ENCODE measurements at places on chromosomes 5 and 9.

DNA sequence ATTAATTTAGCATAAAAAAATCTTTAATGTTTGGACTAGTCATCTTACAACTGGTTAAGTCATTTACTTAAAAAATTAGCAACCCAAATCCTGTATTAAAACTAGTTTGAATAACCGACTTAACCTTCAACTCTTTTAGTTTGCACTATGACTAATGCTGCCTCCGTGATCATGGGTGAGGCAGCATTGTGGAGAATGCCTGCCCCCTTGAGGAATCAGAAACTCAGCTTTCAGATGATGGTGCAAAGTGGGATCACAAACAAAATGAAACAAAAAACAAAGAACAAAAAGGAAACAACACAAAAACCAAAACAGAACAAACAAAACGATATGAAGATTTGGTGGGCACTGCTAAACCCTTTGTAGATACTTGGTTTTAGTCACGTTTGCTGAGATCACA is 127.0 kb upstream of the PALM2AKAP2 start:
- DNase-seq, result peak; percentile 31

DNA sequence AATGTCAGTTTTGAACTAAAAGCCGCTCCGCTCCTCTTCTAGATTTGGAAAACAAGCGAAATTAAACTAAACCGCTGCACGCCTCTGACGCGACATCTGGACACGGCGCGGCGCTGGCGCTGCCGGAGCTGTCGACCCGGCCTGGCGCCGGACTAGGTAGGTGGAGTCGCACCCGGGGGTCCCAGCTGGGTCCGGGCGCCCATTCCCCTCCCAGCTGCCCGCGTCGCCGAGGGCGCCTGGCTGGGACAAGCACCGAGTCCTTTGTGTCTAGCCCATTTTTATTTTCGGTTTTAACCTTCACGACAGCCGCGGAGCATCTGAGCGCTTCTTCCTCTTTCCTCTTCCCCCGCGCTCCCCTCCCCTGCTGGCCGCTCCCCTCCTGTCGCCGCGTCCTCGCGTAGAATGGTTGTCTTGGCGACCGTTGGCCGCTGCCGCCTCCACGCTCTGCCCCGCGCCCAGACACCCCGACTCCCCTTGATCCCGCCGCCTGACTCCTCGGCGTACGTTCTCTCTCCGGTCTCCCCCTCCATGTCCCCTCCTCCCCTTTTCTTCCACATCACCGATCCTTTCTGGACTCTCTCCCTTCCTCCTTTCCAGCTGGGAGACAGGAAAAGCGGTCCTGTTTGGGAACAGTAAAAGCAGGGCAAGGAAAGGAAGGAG is 545 bp downstream of the CDKN2B-AS1 start:
- DNase-seq, result no peak

DNA sequence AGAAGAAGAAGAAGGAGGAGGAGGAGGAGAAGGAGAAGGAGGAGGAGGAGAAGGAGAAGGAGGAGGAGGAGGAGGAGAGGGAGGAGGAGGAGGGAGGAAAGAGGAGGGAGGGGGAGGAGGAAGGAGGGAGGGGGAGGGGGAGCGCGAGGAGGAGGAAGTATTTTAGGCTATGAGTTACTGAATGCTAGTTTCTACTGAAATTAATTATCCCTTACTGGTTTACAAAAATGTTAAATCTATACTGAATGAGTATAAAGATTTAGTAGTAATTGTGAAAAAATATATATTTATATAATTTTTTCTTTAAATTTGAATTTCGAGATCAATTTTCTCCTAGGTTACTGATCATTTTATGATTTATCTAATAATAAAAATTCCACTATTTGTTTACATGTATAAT is 1769.0 kb upstream of the NUDT12 start:
- no peak for DNase-seq

GRCh38 chr5:60633341-60633740 is 66.6 kb downstream of the DEPDC1B start:
- no peak for DNase-seq

DNA sequence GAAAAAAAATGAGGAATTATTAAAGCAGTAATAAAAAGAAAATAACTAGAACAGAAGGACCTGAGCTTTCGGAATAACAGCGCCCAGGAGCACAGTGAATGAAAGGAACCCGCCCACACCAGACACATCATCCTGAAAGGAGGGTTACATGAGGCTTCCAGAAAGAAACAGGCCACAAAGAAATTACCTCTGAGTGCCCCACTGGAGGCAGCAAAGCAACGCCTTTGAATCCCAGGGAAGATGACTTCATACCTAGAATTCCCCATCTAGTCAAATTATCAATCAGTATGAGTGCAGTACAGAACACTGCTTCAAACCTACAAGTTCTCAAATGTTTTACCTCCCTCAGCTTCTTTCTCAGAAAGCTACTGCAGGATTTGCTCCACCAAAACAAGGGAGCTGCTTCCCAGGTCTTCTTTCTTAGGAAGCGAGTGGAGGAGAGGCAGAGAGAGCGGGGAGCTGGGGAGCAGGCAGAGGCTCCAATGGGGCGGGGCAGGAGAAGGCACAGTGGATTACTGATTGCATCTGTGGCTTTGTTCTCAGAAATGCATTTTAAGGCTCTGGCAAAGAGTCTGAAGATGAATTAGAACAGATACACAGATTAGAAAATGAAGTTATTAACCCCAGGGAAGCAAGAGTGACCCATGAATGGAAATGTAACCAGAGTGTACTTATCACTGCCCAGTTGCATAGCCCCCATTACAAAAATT is 87.1 kb downstream of the SEMA4D start:
- DNase-seq, result no peak

- DNase-seq, result no peak
Observed at GRCh38 chr9:38032266-38033110, 36.5 kb downstream of the SHB start.

DNA sequence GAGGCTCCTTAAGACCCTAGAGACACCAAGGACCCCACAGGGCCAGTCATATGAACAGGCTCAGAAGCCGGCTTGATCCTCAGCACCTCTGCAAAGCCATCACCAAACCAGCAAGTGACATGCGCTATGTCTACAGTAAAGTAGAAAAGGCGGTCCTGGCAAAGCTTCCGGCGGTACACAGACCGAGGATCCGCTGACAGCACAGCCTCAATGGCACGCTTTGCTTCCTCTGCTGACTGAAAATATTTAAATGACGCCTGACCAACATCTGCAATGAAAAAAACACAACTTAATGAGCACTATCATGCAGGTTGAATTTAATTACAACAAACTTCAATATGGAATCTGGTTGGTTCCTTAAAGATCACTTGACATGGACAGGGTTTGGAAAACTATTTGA is 17.6 kb downstream of the TRMO start:
- DNase-seq, result no peak

DNA sequence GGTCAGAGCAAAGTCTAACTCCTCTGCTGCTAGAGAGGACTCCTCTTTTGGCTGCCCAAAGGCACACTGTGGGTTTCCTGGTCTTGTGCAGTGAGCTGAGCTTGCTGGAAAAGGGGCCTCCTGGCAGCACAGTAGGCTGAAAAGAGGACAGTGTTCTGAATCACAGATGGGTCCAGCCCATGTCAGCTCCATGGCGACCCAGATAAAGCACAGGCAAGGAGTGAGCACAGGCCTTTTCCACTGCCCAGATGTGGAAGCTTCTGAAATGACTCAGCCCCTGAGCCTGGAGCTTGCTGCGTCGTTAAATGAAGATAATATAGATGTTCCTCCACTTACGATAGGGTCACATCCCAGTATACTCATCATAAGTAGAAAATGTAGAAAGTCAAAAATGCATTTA is 8.1 kb downstream of the CCDC180 start:
- DNase-seq, result no peak

DNA sequence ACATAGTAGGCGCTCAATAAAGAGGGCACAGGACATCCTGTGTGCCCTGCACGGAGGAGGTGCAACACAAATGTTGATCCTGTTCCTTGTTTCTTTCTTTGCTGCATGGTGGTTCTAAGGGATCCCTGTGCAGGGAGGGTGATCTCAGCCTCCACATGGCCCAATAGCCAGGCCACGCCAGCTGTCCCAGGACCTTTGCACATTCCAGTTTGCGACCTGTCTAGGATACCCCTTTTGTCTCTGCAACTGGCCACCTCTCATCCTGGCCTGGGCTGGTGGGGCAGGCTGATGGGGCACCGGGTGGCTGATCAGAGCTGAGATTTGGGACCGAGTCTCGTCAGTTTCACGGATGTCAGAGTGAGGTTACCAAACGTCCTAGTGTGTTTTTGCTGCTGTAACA is 79.5 kb downstream of the CFAP77 start:
- DNase-seq, result no peak

DNA sequence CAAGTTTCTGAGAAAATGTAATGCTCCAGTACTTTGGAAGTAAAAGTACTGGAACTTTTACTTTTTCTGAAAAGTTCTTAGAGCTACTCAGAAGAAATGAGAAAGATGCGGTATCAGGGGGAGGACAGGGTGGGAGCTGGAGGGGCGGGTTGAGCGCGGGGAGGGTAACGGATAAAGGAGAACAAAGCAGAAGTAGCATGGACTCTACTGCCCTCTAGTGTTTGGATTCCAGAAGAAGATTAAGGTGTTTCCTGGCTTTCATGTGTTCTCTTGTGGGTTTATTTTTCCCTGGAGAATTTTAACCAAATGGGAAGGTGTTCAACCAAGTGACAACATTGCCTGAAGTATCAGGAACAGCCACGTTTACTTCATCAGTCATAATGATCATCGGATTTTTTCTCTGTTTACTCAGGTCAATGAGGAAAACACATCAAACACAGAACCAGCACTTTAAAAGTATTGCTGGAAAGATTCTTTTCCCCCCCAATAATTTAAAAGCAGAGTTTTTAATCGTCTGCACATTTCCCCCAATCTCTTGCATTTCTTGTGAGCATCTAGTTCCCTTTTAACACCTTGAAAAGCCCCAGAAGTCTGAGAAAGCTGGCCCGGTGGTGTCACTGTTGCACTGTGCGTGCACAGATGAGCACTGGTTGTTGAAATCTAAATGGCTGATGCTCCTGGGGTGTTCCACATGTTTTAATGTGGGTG is 190.6 kb downstream of the MPDZ start:
- DNase-seq, result no peak

GRCh38 chr9:137602661-137603060 is 2.8 kb upstream of the ARRDC1 start:
- no peak for DNase-seq

GRCh38 chr9:7936163-7936562 is 136.6 kb upstream of the DMAC1 start:
- no peak for DNase-seq

GRCh38 chr9:129113645-129114304 is 2.6 kb downstream of the PTPA start:
- no peak for DNase-seq

DNA sequence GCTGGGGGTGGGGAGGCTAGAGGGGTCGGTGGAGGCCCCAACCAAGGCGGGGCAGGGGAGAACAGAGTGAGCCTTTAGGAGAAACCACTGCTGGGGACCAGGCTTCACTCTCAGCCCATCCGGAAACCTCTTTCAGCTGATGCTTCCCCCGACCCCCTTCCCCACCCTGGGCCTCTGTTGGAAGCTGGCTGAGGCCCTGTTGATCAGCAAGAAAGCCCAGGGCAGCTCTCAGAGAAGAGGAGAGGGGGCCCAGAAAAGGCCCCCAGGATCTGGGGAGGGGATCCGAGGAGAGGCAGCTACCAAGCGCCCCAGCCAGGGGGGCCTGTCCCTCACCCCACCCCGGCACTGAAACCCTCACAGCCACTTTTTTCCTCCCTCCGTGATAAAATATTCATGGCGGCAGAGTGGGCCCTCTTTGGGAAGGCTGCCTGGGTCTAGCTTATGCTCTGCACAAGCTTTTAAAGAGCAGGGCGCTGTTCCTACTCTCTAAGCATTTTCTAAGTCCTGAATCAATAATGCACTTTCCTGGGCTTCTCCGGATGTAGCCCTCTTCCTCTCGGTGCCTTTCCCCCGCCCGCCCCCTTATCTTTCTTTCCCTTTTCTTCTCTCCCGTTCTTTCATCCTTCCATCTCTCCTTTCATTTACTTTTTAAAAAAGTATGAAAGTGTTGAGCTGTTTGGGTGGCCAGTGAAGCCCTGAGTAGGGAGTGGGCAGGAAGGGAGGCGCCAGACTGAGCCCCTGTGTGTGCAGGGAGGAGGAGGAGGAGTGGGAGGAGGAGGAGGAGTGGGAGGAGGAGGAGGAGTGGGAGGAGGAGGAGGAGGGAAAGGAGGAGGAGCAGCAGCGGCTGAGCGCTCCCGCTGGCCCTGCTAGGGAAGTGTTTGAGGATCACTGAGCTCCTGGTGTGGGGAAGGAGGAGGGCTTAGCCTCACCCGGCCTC is 23.5 kb downstream of the NTNG2 start:
- no peak for DNase-seq

DNA sequence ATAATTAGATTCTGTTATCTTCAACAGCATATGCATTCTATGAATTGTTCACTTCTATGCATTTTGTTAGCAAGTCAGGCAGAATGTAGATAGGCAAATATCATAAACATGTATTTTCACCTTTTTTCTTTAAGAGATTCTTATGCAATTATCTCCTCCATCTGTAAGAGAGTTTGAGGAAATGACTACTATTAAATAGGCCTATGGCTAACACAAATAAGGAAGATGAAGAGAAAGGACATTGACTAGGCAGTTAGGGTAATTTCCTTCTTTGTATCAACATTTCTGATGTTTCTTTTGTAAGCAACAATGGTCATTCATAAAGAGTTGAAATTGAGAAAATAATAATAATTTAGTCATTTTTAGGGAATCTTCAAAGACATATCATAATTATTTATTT is 145.2 kb upstream of the CDH12 start:
- DNase-seq, result no peak

- no peak for DNase-seq
Observed at GRCh38 chr5:19728571-19728970, 259.4 kb downstream of the CDH18 start.

GRCh38 chr5:150847334-150847695 is 994 bp downstream of the IRGM start:
- no peak for DNase-seq

- DNase-seq, result no peak
Observed at GRCh38 chr5:138942066-138942465, 66.9 kb upstream of the LRRTM2 start.

DNA sequence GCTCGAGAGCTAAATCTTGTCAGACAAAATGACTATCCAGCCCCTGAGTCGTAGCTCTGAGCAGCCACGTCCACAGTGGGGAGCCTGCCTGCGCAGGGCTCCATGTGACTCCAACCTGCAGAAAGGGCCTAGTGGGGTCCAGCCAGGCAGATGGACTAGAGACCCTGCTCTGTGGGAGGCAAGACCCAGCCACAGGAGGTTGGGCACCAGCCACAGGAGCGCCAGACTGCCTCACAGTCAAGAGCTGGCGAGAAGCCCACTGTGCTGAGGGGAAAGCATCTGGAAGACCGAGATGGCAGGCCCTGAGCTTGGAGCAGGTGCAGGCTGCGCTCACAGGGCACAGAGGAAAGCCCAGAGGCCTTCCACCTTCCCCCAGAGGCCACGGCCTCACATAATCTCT is 61.4 kb downstream of the C5orf15 start:
- no peak for DNase-seq

- no peak for DNase-seq
Observed at GRCh38 chr9:18061856-18062255, 412.1 kb upstream of the ADAMTSL1 start.

All from posterior cingulate gyrus (tissue), 11 donors.